Upper lobe of right lung (tissue), 1 donor: ENCODE measurements at places on chromosomes 6 and 20. TPM values are rescaled to one million over a fixed set of nuclear protein-coding genes. Genes with fewer than 3 reads are reported as not detected.

- no peak for DNase-seq
Measured at GRCh38 chr6:109239651-109240321, 142.5 kb downstream of the CD164 start.

MRAP2 gene
- 0.72 TPM for total RNA-seq

GRCh38 chr20:44457016-44457415 is 18.7 kb upstream of the TTPAL start:
- DNase-seq, result no peak

DNA sequence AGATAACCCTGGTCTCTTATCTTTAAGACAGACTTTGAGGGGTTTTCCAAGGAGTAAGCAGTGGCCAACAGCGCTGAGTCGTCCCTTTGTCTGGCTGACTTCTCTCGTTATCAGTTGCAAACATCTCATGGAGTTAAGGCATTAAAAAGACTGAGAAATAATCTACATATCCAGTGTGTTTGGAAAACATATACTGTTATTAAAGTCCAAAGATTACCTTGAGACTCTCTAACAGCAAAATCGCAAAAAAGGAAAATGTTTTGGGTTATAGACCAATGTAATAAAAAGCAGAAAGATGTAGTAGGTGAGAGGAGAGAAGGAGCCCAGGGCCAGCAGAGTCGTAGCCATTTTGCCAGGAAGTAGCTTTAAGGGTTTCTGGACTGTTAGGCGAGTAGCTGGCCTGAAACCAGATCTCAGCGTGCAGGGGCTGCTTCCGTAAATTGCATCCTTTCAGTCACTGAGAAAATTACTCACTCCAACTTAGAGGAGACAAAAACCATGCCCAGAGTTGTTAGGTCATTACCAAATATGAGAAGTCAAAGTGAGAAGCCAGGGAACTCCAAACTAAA is 24.6 kb downstream of the MYLK4 start:
- no peak for DNase-seq

TINAG gene
- total RNA-seq, result not detected

DNA sequence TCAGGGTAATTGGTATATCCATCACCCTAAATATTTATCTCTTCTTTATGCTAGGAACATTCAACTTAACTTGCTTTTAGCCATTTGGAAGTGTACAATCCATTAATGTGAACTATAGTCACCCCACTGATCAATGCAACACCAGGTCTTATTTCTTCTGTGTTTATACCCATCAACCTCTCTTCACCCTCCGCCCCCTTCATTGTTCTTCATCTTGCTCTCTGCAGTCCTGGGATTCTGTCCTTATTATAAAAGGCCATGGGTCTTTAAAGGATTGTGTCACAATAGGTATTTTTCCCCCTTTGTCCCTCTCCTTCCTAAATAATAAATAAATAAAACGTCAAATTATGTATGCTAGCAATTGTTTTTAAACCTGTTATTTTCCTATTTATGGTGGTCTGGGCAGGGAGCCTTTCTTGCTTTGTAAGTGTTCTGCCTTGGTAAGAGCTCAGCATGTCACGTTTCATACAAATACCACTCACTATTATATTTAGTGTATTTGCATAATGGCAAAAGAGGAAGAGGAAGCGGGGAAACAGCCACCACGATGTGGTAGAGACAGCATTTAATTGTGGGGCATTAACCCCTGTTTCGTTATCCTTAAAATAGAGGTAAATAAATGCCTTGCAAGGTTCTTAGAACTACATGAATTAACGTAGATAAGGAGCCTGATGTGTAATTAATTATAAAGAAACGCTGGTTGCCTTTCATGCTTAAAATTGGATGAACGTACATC is 1.9 kb downstream of the ABRACL start:
- no peak for DNase-seq

GRCh38 chr6:98054453-98054852 is 771.4 kb upstream of the MMS22L start:
- DNase-seq, result no peak

GRCh38 chr20:17615645-17616479 is 46.0 kb downstream of the DSTN start:
- peak; percentile 64 for DNase-seq

DNA sequence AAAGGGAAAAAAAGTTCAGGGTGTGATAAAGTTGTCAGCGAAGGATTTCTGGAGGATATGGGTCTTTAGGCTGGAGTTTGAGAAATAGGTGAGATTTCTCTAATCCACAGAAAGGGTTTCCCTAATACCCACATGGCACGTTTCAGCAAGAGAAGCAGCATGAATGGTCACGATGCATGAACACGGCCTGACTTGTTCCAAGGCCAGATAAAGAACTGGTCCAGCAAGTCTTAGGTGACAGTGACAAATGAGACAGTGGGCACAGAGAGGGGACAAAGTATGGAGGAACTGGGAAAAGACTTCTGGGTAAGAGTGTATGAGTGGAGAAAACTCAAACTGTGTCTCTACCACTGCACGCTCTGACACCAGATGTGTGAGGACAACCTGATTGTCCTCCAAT is 262.0 kb upstream of the FOXQ1 start:
- no peak for DNase-seq

DNA sequence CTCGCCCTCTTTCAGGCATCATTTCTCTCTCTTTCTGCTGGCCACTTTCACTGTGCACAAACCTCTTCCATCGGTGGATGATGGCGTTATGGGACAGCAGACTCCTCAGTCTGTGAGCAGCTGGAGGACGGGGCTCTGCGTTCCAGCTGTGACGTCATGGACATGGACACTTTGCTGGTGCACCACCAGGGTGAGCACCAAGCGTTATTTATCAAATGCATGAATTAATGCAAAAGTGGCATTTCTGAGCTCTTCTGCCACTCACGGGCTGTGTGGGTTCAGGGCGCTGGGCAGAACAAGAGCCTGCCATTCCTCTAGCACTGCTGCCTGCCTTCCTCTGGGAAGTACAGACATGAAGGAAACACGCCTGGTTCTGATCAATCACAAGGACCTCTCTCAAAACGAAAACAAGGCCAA is 82.9 kb upstream of the MPC1 start:
- no peak for DNase-seq

MUC21 gene
- 1.1 TPM for total RNA-seq

GRCh38 chr6:38216451-38216850 is 396.9 kb downstream of the ZFAND3 start:
- DNase-seq, result no peak
